Heart left ventricle (tissue), 16 donors: ENCODE measurements at places on chromosomes 5 and 9. TPM values are rescaled to one million over a fixed set of nuclear protein-coding genes. Genes with fewer than 3 reads are reported as not detected.
A peak's percentile ranks its signal among the peaks of the same experiment; 100 is the strongest.

- DNase-seq: no peak
Measured at GRCh38 chr5:80071510-80072021, 36.4 kb downstream of the THBS4 start.

- no peak for DNase-seq
Measured at GRCh38 chr5:112479418-112479817, 60.3 kb upstream of the EPB41L4A start.

DNA sequence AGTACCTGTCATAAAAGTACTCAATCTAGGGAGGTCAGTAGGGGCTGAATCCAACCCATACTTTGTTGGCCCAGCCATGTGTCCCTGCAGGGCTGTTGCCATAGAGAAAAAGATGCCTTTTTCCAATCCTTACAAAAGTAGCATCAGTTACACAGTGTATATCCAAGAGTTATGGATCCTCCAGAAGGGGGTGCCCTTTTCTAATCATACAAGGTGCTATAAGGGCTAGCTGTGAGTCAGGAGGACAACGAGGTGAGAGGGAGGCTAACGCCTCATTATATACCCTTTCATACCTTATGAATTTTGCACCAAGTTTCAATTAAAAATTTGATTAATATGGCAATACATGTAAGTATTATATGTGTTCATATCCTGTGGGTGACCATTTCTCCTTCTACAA, 4.8 kb downstream of the KIAA0825 start:
- DNase-seq: no peak

- no peak for DNase-seq
Measured at GRCh38 chr9:10903969-10904368, 291.2 kb upstream of the PTPRD start.

DNA sequence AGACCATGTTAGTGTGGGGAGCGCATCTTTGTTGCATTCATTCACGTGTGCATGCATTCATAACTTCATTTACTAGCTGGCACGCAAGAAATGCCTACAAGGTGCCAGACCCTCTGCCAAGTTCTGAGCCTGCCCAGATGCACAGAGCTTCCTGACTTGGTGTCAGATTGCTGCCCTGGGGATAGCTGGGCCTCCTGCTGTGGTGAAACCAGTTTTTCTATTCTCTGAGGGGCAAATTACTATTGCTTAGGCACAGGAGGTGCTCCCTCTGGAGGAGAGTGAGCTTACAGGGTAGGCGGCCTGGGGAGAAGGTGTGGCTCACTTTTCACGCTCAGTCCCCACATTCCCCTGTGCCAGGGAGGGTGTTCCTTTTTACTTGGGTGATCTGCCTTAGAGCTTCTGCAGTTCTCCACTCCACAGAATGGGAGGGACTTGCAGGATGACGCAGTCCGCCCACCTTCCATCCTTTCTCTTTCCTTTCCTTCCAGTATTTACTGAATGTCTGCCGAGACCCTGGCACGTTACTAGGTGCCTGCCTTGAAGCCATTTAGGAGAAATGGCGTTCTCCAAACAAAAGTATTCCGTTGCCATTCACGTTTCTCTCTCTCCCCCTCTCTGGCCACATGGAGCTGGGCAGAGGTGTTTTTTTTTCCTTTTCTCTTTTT, 27.9 kb upstream of the CTNNA1 start:
- peak; percentile 42 for DNase-seq

- no peak for DNase-seq
Measured at GRCh38 chr5:82794876-82795275, 282.3 kb downstream of the TMEM167A start.

GRCh38 chr9:3992924-3993323, 306.9 kb downstream of the GLIS3 start:
- DNase-seq: no peak

- DNase-seq: no peak
Measured at GRCh38 chr9:136054146-136054545, 40.9 kb downstream of the NACC2 start.

GRCh38 chr9:123943671-123944070, 13.7 kb upstream of the DENND1A start:
- no peak for DNase-seq

GRCh38 chr5:22596404-22596970, 256.7 kb downstream of the CDH12 start:
- no peak for DNase-seq

GRCh38 chr9:84804951-84805694, 135.6 kb downstream of the NTRK2 start:
- DNase-seq: no peak

GRCh38 chr9:122941582-122942234, 888 bp downstream of the RABGAP1 start:
- DNase-seq: no peak

- no peak for DNase-seq
Measured at GRCh38 chr5:121954086-121954485, 7.7 kb upstream of the SRFBP1 start.

- DNase-seq: no peak
Measured at GRCh38 chr9:7216004-7216841, 458.4 kb downstream of the KDM4C start.

GRCh38 chr5:167573370-167574127, 717.9 kb upstream of the WWC1 start:
- no peak for DNase-seq

GRCh38 chr9:105320568-105320967, 76.1 kb downstream of the SLC44A1 start:
- DNase-seq: no peak

- no peak for DNase-seq
Measured at GRCh38 chr5:50874306-50875001, 208.0 kb downstream of the PARP8 start.

Gene FCN2
- not detected for total RNA-seq

Gene IRGM
- total RNA-seq: not detected

Gene ANKRD18B
- 0.50 TPM for total RNA-seq

Gene MRPL22
- total RNA-seq: 61.4 TPM

Gene TAF11L2
- not detected for total RNA-seq

Gene TNFAIP8
- 12.6 TPM for total RNA-seq

Gene STKLD1
- 0.43 TPM for total RNA-seq

Gene IL7R
- 0.45 TPM for total RNA-seq

Gene WDR38
- total RNA-seq: not detected
